IgD-negative memory B cell (primary cell): ENCODE measurements at places on chromosomes 11 and 22. TPM values are rescaled to one million over a fixed set of nuclear protein-coding genes. Genes with fewer than 3 reads are reported as not detected.

PRR5L gene
- polyA plus RNA-seq = 1.2 TPM

RIC3 gene
- 5.5 TPM for polyA plus RNA-seq

SLC25A17 gene
- 19.1 TPM for polyA plus RNA-seq

OR4D11 gene
- not detected for polyA plus RNA-seq

ARHGEF17 gene
- not detected for polyA plus RNA-seq

CD3G gene
- polyA plus RNA-seq = 12.9 TPM

FLRT1 gene
- polyA plus RNA-seq = not detected

MIOX gene
- not detected for polyA plus RNA-seq

TMEM109 gene
- 259 TPM for polyA plus RNA-seq
